ENCODE measurements at places on chromosomes 1 and 21.
A peak's percentile ranks its signal among the peaks of the same experiment; 100 is the strongest.

DNA sequence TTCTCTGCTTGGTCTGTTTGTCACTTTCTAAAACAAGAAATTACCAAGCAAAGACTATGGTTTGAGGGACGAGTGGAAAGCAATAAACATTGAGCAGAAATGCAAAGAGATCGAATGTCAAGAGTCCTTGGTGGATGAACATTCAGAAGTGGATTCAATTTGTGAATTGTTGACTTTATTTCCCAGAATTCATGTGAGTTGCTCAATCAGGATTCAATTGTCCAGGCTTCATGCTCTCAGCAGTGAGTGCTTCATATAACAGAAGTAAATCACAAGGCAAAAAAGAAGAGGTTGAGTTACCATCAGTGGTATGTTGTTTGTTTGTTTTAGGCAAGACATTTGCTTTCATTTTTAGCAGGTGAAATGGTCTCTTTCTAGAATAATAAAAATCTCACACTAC lies 31.9 kb downstream of the NGF start:
- no peak for DNase-seq

- DNase-seq = no peak
Observed at GRCh38 chr1:48033495-48034045, 36.4 kb upstream of the TRABD2B start.

- DNase-seq = no peak
Observed at GRCh38 chr1:108512239-108513043, 47.5 kb upstream of the EEIG2 start.

GRCh38 chr21:18989953-18990495 lies 586.4 kb upstream of the TMPRSS15 start:
- no peak for DNase-seq

- DNase-seq = no peak
Observed at GRCh38 chr1:68904477-68904876, 407.6 kb upstream of the DEPDC1 start.

GRCh38 chr21:43754948-43755781 lies 20.9 kb downstream of the CSTB start:
- DNase-seq = no peak

- DNase-seq = no peak
Observed at GRCh38 chr1:212542761-212543187, 65.8 kb upstream of the ATF3 start.

- DNase-seq = no peak
Observed at GRCh38 chr1:68015369-68015768, 35.1 kb downstream of the DIRAS3 start.

DNA sequence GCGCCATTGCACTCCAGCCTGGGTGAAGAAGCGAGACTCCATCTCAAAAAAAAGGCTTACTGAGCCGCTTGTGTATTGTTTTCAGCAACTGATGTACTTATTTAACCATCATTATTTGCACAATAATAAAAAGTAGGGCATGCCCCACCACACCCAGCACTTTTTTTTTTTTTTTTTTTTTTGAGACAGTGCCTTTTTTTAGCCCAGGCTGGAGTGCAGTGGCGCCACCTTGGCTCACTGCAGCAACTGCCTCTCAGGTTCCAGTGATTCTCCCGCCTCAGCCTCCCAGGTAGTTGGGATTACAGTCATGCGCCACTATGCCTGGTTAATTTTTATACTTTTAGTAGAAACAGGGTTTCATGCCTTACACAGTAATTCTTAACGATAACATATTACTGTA lies 12.2 kb upstream of the TRNAU1AP start:
- no peak for DNase-seq

DNA sequence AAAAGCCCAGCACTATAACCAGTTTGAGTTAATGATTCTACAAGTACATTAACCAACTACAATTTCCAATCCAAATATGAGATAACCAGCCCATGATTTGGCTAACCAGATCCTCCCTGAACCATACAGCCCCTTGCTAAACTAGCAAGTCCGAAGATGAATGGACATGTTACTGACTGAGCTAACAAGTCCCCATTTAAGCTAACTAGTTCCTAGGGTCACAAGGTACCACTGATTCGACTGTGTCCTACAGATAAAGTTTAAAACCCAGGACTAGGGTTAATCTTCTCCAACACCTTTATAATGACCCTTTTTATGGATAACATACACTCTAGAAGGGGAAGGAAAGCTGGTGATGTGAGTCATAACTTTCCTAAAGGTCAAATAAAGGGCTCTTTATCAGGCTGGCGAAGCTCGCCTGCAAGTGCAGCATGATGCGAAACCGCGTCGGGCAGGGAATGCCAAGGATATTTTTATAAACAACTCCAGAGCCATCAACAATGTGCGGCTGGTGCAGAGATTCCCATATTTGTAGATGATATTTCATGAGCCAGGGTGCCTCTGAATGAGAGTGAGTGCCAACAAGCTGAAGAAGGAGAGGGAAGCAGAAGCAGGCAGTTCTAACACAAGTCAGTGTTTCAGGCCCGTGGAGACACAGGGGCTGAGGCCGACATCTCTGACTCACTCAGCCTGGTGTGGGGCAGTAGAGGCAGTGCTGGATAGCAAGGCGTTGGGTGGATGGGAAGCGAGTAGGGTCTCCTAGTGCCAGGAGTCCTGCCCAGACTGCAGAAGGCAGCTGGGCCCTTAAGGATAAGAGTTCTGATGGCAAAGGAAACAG lies 75.6 kb upstream of the ROR1 start:
- no peak for DNase-seq

- DNase-seq = no peak
Observed at GRCh38 chr1:158145173-158145719, 35.4 kb upstream of the CD1D start.

DNA sequence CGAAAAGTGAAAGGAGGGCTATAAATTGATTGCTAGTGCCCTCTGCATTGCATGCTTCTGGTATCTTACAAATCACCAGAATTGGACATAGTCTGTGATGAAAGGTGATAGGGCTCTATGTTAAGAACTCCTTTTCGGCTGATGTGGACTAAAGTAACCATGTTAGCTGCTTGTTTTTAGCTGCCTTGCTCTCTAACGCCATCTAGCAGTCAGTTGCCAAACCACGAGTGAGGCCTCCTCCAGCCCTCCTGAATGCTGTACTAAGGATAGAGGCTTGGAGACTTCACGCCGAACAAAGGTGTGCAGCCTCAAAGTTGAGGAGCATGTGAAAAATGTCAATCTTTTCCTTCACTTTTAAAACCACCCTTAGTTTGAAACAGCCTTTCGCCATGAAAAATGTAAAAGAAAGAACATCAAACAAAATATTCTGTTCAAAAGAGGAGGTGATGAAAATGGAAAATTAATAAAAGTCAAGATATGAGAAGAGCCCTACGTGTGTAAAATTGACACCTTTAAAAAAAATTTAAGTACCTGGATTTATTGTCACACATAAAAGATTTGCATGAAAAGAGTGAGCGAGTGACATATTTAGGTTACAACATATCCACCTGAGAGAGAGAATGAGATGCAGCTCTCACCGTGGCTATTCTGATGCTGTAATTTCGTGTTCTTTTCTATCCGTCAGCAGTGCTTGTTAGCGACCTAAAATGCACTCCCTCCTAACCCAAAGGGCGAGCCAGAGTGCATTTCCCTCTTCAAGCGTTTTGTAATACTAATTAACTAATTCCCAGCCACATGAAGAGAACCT lies 8.1 kb downstream of the LRRC53 start:
- no peak for DNase-seq

DNA sequence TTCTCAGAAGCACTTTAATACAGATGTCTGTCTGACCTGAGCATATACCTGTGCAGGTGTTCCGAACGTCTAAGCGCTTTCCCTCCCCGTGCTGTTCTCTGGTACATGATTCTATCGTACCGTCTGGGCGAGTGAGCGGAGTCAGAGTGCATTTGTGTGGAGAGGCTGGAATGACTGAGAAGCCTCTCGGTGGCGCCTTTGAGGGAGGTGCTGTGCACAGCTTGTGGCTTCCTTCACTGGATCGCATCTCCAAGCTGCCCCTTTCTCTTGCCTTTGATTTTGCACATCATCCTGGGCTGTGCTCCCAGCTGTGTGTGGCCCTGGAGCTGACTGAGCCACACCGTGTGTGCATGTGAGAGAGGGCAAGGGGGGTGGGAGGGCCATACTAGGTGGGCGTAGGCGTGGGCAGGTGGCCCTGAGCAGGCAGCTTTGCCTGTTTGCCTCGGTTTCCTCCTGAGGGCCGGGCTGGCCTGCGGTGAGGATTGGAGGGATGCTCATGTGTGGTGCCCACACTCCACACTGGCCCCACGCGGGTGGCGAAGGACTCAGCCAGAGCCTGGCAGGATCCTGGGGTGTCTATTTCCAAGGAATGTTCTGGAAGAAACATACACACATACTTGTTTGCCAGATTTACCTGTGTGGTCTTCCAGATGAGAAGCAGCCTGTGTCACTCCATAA lies 105.3 kb downstream of the ADARB1 start:
- no peak for DNase-seq

GRCh38 chr1:55640708-55641473 lies 425.7 kb upstream of the USP24 start:
- no peak for DNase-seq

DNA sequence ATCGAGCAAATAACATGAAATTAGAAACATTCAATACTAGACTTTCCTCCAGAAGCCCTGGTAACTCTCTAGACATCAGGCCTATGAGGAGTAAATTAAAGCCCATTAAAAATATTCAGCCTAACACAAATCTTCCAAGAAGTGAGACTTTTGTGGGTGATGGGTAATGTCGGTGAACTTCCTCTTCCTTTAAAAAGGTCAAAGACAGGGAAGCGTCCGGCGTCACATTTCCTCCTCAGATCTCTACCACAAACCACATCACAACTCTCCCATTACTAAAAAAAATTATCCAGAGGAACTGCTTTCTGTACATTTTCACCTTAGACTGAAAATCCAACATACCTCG lies 1.4 kb downstream of the EIF4G3 start:
- DNase-seq = peak; percentile 37

Measured in T-helper 22 cell (primary cell).